ENCODE measurements at places on chromosomes 6 and 20.
A peak's percentile ranks its signal among the peaks of the same experiment; 100 is the strongest.

GRCh38 chr6:168571268-168571667, 130.3 kb downstream of the SMOC2 start:
- no peak for DNase-seq

- no peak for DNase-seq
Measured at GRCh38 chr6:169542491-169542890, 159.3 kb downstream of the WDR27 start.

GRCh38 chr6:148973538-148974208, 226.8 kb downstream of the UST start:
- DNase-seq = no peak

GRCh38 chr6:158517581-158517980, 42.3 kb upstream of the TMEM181 start:
- no peak for DNase-seq

DNA sequence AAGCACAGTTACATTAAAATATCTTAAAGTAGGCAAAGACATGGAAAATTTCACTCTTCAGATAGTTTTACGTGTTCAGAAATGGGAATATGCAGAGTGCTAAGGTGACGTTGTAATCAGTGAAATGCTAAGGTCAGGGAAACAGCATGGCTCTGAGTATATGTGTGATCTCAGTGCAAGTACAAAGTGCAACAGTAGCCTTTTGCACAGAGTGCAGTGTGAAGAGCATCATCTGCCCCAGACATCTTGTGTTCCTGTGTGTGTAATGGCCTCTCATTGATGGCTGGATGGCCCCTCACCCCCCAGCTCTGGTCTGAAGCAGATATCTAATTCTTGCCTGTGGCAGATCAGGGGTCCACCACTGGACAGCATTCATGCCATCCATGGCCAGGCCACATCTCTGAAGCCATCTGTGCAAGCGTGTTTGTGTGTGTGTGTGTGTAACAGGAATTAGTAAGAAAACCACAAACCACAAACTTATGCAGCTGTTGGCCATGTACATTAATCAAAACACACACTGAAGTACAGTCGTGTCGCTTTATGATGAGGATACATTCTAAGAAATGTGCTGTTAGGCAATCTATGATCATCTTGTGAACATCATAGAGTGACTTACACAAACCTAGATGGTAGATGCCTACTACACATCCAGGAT, 165.1 kb downstream of the RALGAPA2 start:
- DNase-seq = no peak

DNA sequence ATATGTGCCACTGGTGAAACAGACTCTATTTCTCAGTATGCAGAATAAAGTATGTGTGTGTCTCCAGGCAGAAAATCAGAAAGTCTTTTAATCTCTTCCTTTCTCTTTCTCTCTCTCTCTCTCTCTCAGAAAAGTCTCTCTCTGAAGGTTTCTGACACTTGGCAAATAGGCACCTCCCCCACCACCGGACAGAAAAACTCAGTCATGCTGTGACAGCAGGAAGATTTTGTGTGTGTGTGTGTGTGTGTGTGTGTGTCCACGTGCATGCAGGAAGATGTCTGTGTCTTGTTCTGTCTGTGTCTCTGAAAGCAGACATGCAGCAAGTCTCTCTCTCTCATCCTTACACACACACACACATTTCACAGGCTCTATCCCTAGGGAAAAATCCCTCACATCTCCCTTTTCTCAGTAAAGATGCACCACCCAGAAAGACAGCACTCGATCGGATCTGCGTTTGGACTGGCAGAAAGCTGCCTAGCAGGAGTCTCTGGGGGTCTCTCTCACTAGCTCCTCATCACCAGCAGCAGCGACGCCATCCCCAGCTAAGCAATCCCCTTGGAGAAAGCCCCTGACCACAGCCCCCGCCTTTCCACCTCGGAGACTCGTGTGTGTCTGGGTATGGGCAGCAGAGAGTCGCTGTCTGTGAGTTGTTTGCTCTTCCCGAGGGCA, 98.3 kb downstream of the EDN3 start:
- no peak for DNase-seq

DNA sequence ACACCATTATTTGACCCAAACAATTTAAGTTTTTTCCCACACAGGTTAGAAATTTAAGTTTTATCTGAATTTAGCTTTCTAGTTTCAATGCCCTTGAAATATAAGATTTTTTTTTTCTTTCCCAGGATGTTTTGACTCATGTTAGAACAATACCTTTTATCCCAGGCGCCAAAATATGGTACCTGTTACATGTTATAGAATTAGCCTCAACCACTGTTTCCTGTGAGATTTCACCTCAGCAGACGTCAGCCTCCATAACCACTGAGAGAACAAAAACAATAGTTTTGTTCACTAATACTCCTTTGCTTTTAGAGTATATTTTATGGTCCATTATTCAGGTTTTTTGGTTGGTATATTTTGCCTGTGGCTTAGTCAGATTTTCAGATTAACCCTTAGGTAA, 302.9 kb downstream of the CDKAL1 start:
- no peak for DNase-seq

- DNase-seq = peak; percentile 67
Measured at GRCh38 chr6:139540276-139540675, 165.8 kb upstream of the CITED2 start.

- DNase-seq = no peak
Measured at GRCh38 chr6:129753422-129753821, 43.4 kb upstream of the ARHGAP18 start.

DNA sequence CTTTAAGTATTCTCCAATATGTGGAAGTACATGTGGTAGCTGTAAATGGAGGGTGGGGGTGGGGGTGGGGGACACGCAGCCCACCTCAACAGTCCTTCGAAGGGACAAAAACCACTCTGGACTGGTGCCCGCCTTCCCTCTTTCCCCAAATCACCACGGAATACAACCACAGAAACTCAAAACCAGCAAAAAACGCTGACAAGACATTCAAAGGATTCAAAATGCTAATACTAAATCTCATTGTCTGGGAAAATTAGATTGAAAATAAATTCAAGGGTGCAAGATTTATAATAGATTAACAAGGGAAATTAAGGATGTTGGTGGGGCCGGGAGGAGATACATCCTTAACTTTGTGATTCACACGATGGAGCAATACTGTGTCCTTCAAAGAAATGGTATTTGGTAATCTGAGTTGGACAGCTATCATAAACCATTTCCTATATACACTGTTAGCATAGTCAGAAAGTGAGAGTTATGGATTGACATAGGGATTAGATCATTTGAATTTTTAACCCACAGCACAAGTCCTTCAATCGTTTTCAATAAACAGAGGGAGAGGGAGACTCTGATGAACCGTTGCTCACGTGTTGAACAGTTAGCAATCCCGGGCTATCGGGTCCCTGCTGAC, 766 bp upstream of the TBC1D22B start:
- no peak for DNase-seq

- DNase-seq = no peak
Measured at GRCh38 chr20:50245498-50246366, 55.1 kb downstream of the CEBPB start.

GRCh38 chr6:40282986-40283385, 304.2 kb downstream of the LRFN2 start:
- DNase-seq = no peak

- no peak for DNase-seq
Measured at GRCh38 chr6:115865914-115866313, 194.8 kb downstream of the FRK start.

- no peak for DNase-seq
Measured at GRCh38 chr6:49966823-49967222, 2.6 kb downstream of the DEFB113 start.

GRCh38 chr6:123091091-123091895, 95.3 kb downstream of the CLVS2 start:
- no peak for DNase-seq
